ENCODE measurements at places on chromosomes 3 and 15.
A peak's percentile ranks its signal among the peaks of the same experiment; 100 is the strongest.

DNA sequence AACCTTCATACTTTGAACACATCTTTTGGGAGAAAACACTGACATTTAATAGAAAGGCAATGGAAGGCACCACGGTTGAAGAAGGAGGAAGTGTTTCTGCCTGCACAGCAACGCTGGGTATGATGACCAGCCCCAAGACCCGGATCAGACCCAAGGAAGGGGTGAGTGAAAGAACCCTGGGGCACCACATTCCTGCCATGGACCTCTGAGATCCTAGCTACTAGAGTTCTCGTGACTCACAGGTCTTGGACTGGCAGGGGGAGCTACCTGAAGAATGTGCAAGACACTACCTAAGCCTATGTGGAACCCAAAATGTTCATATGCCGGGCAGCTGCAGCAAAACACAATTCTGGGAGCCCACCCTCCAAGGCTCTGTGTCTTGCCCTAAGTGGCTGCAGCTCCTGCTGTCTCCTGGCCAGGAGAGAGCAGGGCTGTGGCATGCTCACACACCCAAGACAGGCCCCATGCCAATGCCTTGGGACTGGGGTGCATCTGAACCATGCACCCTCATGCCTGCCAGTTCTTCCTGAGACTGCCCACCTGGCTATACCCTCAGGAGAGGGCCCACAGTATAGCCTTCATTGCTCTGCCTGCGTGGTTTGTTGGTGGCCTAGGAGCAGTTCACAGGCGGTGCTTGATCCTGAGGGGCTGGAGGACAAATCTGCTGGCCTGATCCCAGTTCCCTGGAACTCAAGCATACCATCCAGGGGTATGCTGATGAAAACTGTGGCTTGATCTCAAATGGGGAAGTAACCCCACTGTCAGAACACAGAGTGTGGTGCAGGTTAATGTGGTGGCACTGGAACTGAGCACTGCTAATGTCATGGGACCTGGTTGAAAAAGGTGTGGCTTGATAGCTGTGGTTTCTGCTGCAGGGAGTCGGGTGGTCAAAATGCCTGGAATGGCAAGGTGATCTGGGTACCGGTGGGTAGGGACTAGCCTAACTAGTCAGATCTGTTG is 353.3 kb upstream of the ARHGEF26 start:
- DNase-seq = no peak
- H3K27ac ChIP-seq = no peak overlapping the region
- peaks cover 8% of the 10 kb centered on the region for H3K4me1 ChIP-seq
- H3K36me3 ChIP-seq = no peaks in the 10 kb centered on the region

- DNase-seq = no peak
- peaks cover 2% of the 10 kb centered on the region for H3K36me3 ChIP-seq
- peaks cover 24% of the 10 kb centered on the region for H3K27me3 ChIP-seq
- peak overlapping the region; percentile 11 for H3K27ac ChIP-seq
- H3K4me3 ChIP-seq = peak overlapping the region; percentile 60
Observed at GRCh38 chr3:118809696-118810498, 224.7 kb downstream of the IGSF11 start.

GRCh38 chr3:109943181-109943580 is 605.8 kb upstream of the DPPA4 start:
- no peak for DNase-seq
- peaks cover 2% of the 10 kb centered on the region for H3K36me3 ChIP-seq
- no peak overlapping the region for H3K4me3 ChIP-seq
- H3K27me3 ChIP-seq = no peaks in the 10 kb centered on the region

GRCh38 chr3:156161172-156161571 is 40.8 kb downstream of the KCNAB1 start:
- peaks cover 13% of the 10 kb centered on the region for H3K27me3 ChIP-seq
- peak overlapping the region; percentile 66 for H3K4me3 ChIP-seq
- DNase-seq = no peak

DNA sequence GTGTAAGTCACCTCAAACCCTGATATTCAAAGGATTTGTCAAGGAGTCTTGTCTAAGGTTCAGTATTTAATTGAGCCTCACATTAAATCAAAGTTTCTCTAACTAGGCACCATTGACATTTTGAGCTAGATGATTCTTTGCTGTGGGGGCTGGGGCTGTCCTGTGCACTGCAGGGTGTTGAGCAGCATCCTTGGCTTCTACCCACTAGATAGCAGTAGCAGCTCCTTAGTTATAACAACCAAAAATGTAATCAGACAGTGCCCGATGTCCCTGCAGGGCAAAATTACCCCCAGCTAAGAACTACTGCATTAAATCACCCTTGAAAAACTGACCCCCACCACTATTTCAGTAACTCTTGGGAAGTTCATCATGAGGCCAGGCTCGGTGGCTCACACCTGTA is 17.3 kb upstream of the ATP13A3 start:
- H3K27me3 ChIP-seq = no peaks in the 10 kb centered on the region
- H3K4me1 ChIP-seq = peaks cover 4% of the 10 kb centered on the region
- H3K36me3 ChIP-seq = no peaks in the 10 kb centered on the region
- no peak for DNase-seq
- H3K27ac ChIP-seq = no peak overlapping the region
- H3K4me3 ChIP-seq = no peak overlapping the region

- no peaks in the 10 kb centered on the region for H3K27me3 ChIP-seq
- H3K36me3 ChIP-seq = peaks cover 2% of the 10 kb centered on the region
- H3K4me1 ChIP-seq = peaks cover 11% of the 10 kb centered on the region
- H3K27ac ChIP-seq = no peak overlapping the region
- no peak overlapping the region for H3K4me3 ChIP-seq
- no peak for DNase-seq
Observed at GRCh38 chr15:82995938-82996337, 9.9 kb downstream of the RAMAC start.

DNA sequence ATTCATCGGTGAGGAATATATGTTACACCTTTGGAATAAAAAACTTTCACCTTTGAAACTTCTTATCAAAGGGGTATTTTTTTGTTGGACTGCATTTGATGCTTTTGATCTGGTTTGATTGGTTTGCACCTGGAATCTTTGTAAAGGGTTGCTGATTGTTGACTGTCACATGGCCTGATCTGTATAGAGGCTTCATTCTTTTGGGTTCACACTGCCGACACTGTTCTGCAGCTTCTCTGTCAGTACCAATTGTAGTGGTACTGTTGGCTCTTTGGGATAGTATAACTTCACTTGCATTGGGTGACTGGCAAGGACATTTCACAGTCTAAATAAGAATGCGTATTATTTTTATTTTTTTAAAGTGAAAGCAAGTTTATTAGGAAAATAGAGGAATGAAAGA is 155.7 kb downstream of the DOCK3 start:
- peaks cover 2% of the 10 kb centered on the region for H3K4me1 ChIP-seq
- peaks cover 7% of the 10 kb centered on the region for H3K27me3 ChIP-seq
- no peak for DNase-seq

DNA sequence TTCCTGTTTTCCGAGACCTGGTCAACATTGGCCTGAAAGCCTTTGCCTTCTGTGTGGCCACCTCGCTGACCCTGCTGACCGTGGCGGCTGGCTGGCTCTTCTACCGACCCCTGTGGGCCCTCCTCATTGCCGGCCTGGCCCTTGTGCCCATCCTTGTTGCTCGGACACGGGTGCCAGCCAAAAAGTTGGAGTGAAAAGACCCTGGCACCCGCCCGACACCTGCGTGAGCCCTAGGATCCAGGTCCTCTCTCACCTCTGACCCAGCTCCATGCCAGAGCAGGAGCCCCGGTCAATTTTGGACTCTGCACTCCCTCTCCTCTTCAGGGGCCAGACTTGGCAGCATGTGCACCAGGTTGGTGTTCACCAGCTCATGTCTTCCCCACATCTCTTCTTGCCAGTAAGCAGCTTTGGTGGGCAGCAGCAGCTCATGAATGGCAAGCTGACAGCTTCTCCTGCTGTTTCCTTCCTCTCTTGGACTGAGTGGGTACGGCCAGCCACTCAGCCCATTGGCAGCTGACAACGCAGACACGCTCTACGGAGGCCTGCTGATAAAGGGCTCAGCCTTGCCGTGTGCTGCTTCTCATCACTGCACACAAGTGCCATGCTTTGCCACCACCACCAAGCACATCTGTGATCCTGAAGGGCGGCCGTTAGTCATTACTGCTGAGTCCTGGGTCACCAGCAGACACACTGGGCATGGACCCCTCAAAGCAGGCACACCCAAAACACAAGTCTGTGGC is 16.9 kb downstream of the TMEM43 start:
- H3K4me1 ChIP-seq = peaks cover 45% of the 10 kb centered on the region
- no peaks in the 10 kb centered on the region for H3K27me3 ChIP-seq
- H3K4me3 ChIP-seq = peak overlapping the region; percentile 80
- no peak for DNase-seq

DNA sequence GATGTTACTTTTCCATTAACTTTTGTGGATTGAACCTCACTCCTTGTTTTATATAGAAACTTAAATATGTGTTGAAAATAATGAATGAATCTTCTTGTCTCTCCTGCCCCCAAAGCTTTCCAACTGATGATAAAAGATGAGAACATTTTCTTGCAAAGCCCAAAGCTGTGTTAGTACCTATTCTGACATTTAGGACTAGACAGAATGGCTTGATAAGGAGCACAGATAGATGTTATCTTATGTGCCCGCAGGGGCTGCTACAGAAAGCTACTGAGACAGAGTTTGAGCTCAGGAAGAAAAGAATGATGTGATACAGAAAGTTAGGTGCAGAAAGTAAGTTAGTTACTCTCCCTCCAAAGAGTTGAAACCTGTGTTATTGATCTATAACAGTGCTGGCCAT is 109.4 kb upstream of the ATP11B start:
- peaks cover 11% of the 10 kb centered on the region for H3K4me1 ChIP-seq
- H3K27me3 ChIP-seq = peaks cover 63% of the 10 kb centered on the region
- H3K4me3 ChIP-seq = no peak overlapping the region
- H3K27ac ChIP-seq = no peak overlapping the region

GRCh38 chr3:72682936-72683452 is 165.3 kb downstream of the SHQ1 start:
- H3K27me3 ChIP-seq = peaks cover 11% of the 10 kb centered on the region
- no peak overlapping the region for H3K27ac ChIP-seq
- no peak for DNase-seq
- H3K4me3 ChIP-seq = no peak overlapping the region

- no peaks in the 10 kb centered on the region for H3K36me3 ChIP-seq
- no peak overlapping the region for H3K27ac ChIP-seq
- no peak overlapping the region for H3K4me3 ChIP-seq
- DNase-seq = no peak
- H3K27me3 ChIP-seq = no peaks in the 10 kb centered on the region
Observed at GRCh38 chr3:77081240-77081661, 41.4 kb downstream of the ROBO2 start.

GRCh38 chr3:126147932-126148683 is 32.3 kb downstream of the ALDH1L1 start:
- peaks cover 5% of the 10 kb centered on the region for H3K4me1 ChIP-seq
- DNase-seq = no peak
- H3K27ac ChIP-seq = no peak overlapping the region
- H3K4me3 ChIP-seq = no peak overlapping the region
- H3K36me3 ChIP-seq = no peaks in the 10 kb centered on the region

- H3K4me3 ChIP-seq = no peak overlapping the region
- no peaks in the 10 kb centered on the region for H3K27me3 ChIP-seq
- H3K4me1 ChIP-seq = no peaks in the 10 kb centered on the region
- no peaks in the 10 kb centered on the region for H3K36me3 ChIP-seq
Observed at GRCh38 chr15:27176785-27177406, 205.9 kb downstream of the GABRG3 start.

- H3K27me3 ChIP-seq = peaks cover 56% of the 10 kb centered on the region
- no peak for DNase-seq
- H3K4me3 ChIP-seq = no peak overlapping the region
- no peak overlapping the region for H3K27ac ChIP-seq
- no peaks in the 10 kb centered on the region for H3K4me1 ChIP-seq
Observed at GRCh38 chr3:171880101-171880870, 37.1 kb downstream of the TMEM212 start.

GRCh38 chr3:172132159-172132586 is 92.8 kb downstream of the FNDC3B start:
- H3K4me1 ChIP-seq = peaks cover 42% of the 10 kb centered on the region
- no peak overlapping the region for H3K4me3 ChIP-seq
- DNase-seq = no peak
- peaks cover 2% of the 10 kb centered on the region for H3K36me3 ChIP-seq
- no peaks in the 10 kb centered on the region for H3K27me3 ChIP-seq
- H3K27ac ChIP-seq = peak overlapping the region; percentile 98

DNA sequence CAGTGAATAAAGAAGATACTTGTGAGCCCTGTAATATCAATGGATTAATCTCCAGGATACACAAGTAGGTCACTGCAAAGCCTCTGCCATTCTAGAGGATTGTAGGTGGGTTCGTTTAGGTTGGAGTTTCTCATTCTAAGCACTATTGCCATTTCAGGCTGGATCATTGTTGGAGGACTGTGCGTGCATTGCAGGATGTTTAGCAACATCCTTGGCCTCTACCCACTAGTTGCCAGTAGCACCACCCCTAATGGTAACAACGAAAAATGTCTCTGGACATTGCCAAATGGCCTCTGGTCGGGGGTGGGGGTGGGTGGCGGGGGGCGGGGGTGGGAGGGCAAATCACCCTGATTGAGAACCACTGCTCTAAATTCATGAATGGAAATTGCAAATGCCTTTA is 4.9 kb upstream of the IFT57 start:
- peak overlapping the region; percentile 45 for H3K27ac ChIP-seq
- H3K4me3 ChIP-seq = no peak overlapping the region
- H3K27me3 ChIP-seq = no peaks in the 10 kb centered on the region
- peaks cover 23% of the 10 kb centered on the region for H3K4me1 ChIP-seq
- no peak for DNase-seq
- peaks cover 3% of the 10 kb centered on the region for H3K36me3 ChIP-seq

Measured in T-helper 17 cell (primary cell).